ENCODE measurements at places on chromosomes 13 and 19.

DNA sequence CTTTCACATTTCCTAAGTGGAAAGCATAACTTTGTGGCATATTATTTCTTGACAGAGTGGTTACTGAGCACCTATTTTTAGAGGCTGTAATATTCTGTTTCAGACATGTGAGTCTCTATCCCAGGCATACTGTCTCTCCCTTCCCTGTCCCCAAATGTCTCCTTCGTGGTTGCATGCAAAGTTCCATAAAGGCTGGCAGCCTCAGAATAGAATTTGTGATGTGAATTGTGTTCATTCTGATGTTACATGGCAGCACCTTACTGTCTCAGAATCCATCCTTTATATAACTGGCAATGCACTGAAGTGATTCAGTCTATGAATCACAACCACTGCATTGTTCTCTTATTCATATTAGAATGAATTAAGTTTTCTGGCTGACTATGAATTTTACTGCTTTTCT is 89.0 kb upstream of the SLC7A1 start:
- DNase-seq: no peak

DNA sequence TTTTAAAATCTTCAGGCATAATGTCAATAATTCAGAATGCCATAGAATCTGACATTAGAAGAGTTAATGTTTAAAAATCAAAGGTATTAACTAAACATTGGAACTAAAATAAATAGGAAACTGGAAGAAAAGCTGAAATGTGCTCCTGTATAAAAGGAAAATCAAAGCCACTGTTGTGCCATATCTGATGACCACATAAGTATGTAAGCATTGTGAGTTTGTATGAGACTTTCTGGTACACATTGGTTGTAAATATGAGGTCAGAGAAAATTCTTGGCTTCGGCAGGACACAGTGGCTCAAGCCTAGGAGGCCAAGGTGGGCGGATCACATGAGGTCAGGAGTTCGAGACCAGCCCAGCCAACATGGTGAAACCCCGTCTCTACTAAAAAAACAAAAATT is 48.3 kb upstream of the INTS6 start:
- no peak for DNase-seq

GRCh38 chr19:47112997-47113849 is at the start of gene ZC3H4:
Gene ZC3H4 (minus strand): TSS chr19:47113776. CDS start chr19:47112584, 1,192 bp downstream.
- peak; percentile 99 for DNase-seq

GRCh38 chr19:3210347-3211017 is 14.0 kb upstream of the CELF5 start:
- DNase-seq: peak; percentile 40

GRCh38 chr19:16073481-16073880 is 2.8 kb upstream of the TPM4 start:
- no peak for DNase-seq

DNA sequence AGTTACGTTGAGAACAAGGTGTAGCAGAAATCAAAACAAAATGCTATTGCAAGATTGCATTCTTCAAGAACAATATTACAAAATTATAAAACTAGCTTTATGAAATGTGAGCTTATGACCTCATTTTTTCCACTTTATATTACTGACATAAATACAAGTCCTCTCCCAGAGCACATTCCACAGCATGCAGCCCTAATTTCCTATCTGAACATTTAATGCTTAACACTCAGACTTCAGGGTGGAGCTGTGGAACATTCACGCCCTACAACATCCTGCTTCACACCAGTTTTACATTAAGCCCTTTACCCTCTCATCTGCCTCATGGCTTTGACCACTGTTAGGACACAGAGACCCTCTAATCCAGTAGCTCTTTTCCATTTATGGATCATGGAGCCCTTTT is 65.5 kb downstream of the EPSTI1 start:
- DNase-seq: no peak

GRCh38 chr19:2358548-2359173 is 1.4 kb upstream of the TMPRSS9 start:
- DNase-seq: no peak

- no peak for DNase-seq
Observed at GRCh38 chr19:53581871-53582279, 43.9 kb downstream of the ZNF331 start.

DNA sequence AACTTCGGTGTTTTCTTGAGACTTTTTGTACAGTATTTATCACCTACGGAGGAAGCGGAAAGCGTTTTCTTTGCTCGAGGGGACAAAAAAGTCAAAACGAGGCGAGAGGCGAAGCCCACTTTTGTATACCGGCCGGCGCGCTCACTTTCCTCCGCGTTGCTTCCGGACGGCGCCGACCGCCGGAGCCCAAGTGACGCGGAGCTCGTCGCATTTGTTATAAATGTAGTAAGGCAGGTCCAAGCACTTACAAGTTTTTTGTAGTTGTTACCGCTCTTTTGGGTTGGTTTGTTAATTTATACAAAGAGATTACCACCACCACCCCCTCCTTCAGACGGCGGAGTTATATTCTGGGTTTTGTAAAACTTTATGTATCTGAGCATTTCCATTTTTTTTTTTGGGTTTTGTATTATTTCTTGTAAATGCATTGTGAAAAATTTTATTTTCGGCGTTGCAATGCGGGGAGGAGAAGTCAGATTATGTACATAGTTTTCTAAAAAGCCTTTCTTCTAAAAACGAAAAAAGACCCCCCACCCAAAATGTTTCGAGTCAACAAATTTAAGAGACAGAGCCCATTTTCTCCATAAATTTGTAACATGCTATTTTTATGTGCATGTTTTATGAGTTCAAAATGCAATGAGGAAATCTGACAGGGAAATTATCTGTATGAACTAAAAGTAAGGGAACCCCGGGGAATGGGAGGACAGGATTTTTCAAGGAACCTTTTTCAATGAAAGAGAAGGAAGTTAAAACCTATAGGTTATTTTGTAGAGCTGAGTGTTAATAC is 2.3 kb downstream of the SOX1 start:
- no peak for DNase-seq

- no peak for DNase-seq
Observed at GRCh38 chr19:39218230-39219007, 14.4 kb upstream of the SYCN start.

DNA sequence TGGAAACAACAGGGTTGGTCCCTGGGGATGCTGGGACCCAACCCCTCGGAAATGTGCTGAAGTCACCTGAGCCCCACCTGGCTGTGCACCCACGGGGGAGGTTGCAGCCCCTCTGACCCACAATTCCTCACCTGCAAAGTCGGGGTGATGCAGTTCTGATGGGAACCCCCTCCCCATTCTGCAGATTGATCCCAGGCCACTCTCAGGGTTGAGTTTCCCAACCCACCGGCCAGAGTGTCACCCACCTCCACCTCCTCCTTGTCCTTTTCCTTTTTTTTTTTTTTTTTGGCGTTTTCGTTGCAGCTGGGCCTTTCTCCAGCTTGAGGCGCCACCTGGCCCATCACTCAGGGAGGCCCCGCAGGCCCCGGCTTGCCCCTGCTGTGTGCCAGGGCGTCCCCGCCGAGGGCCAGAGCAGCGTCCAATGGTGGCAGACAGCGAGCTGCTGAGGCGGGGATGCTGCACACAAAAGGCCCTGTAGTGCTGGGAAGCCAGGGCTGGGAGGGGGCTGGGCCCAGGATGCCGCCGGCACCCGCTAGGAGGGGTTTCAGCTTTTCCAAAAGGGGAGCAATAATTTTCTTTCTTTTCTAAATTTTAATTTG is 4.6 kb downstream of the PIK3R2 start:
- no peak for DNase-seq

GRCh38 chr19:1279782-1280341 is 4.5 kb downstream of the FAM174C start:
- DNase-seq: peak; percentile 65

DNA sequence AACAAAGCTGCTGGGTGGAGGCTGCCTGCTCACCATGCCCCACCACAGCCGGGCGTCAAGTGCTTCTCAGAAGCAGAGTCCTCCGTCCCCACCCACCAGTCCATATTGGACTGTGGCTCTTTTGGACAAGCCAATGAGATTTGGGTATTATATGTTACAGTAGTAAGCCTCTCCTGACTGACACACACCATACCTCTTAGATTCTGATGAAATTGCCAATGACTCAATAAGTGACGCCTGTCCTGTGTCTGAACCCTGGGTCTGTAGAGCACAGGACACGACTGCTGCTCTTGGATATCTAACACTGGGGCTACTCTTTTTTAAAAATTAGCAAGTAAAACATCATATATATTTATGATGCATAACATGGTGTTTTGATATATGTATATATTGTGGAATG is 44.8 kb upstream of the UBAC2 start:
- DNase-seq: no peak

DNA sequence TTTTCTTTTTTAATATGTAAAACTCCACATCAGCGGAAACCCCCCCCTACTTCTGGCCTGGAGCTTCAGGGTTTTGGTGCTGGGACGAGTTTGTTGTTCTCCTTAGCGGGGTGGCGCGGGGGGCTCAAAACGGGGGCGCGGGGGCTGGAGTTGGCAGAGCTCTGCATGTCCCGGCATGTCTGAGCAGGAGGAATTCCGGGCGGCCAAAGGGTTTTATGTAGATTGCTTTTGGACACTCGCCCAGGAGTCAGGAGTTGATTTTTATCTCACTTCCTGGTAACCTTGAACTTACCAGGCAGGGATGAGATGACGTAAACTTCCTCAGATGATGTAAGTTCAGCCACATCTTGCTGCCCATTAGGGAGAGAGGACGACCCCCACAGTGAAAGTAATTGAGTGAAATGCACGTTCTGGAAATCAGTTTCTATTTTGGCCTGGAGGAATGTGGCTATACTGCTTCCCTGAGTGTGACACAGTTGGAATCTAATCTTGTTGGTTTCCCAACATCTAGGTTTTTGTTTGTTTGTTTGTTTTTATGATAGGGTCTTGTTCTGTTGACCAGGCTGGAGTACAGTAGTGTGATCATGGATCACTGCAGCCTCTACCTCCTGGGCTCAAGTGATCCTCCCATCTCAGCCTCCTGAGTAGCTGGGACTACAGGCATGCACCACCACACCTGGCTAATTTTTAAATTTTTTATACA is 21.0 kb upstream of the GDF15 start:
- no peak for DNase-seq

GRCh38 chr13:34000955-34001354 is 183.0 kb downstream of the RFC3 start:
- DNase-seq: no peak

DNA sequence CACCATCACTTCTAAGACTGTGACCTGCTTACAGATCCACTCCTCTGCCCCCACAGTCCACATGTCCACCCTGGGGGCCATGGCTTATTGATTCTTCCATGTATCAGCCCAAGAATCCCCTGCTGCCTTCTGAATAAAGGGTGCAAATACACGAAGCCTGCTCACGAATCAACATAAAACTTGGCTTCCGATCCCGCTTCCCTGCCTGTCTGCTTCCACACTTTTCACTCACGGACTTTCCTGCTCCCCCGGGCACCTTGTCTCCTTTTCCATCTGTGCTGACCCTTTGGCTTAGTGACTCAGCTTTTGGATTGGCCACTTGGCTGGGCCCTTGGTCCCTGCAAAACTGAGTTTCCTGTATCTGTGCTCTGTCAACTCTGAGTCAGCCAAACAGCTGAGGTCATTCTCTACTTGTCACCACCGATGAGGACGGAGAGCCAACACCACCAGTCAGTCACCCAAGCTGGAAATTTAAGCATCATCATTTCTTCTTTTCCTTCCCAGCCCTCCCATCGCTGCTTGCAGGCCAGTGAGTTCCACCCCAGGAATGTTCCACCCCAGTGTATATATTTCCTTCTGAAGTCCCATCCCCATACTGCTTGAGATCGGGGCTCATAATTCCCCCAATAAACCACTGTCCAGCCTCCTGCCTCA is 11.4 kb upstream of the USP12 start:
- DNase-seq: no peak

DNA sequence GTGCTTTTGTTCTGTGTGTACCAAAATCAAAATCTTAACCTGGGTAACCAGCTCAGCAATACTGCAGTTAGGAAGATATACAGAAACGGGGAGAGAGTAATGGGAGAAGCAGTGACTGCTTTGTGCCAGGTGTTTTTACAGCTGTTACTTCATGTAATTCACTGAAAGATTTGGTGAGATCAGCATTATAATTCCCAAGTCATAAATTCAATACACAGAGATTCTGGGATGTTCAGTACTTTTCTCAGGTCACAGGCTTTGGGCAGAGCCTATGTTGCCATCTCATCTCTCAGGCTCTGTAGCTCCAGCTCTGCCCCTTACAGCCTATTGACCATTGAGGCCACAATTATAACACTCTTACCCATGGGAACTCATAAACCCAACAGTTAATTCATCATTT is 138.5 kb downstream of the ZAR1L start:
- DNase-seq: no peak

DNA sequence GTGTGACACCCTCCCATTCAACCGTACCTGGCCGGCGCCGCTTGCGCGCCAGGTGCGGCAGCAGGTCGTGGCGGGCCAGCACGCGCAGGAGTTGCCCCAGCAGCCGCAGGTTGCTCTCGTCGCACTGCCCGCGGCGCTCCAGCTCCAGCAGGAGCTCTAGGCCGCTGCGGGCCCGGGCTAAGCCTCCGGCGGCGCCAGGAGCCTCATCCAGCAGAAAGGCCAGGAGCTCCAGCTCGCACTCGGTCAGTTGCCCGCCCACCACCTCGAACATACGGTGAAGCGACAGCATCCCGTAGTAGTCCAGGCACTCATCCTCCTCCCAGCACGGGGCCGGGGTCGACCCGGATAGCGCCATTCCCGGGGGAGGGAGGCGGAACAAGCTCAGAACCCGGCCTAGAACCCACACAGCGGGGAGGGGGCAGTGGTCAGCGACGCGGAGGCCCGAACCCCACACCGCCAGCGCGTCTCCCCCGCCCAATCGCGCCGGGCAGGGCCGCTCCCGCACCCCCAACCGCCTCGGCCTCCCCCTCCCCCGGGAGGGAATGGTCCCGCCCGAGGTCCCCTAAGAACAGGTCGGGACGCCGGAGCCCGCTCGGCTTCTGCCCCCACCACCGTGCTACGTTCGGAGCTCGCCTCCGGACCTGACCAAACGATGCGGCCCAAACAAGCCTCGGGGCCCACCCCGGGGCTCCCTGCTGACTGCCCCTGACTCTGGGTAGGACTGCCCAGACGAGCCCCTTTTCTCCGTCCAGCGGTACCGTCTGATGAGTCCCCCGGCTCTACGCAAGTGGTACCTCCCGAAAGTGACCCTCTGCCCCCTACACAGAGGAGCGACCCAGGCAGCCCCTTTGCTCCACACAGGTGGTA is 591 bp downstream of the DEDD2 start:
- no peak for DNase-seq
